Dermis microvascular lymphatic vessel endothelial cell (primary cell): ENCODE measurements at places on chromosomes 3 and 15. TPM values are rescaled to one million over a fixed set of nuclear protein-coding genes. Genes with fewer than 3 reads are reported as not detected.

GRCh38 chr15:78685925-78686324 is 44.9 kb upstream of the CHRNB4 start:
- DNase-seq: no peak

The TMC3 gene
- not detected in 2 replicates for total RNA-seq

DNA sequence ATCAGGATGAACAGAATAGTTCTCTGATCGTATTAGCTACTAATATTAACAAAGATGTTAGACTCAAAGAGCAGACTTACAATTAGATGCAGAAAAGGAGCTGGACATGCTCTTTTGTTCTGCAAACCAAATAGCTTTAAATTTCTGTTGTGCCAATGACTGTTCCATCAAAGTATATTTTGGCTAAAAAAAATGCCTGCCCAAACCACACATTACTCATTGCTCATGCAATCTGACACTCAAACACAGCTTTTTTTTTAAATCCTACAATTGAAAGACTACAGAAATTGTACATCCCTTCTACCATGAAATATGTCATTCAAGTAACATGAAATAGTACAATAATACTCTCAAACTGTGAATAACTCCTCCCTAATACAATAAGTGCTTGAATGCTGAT is 48.6 kb downstream of the SHOX2 start:
- DNase-seq: no peak

DNA sequence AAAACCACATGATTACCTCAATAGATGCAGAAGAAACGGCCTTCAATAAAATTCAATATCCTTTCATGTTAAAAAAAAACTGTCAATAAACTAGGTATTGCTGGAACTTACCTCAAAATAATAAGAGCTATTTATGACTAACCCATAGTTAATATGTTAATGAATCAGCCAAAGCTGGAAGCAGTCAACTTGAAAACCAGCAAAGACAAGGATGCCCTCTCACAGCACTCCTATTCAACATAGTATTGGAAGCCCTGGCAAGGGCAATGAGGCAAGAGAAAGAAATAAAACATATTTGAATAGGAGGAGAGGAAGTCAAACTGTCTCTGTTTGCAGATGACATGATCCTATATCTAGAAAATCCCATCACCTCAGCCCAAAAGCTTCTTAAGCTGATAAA is 456.1 kb downstream of the OCA2 start:
- no peak for DNase-seq

- DNase-seq: no peak
Measured at GRCh38 chr3:168362661-168363247, 267.0 kb upstream of the GOLIM4 start.
